Fibroblast of skin of right biceps (primary cell): ENCODE measurements at places on chromosomes 6 and 20.

DNA sequence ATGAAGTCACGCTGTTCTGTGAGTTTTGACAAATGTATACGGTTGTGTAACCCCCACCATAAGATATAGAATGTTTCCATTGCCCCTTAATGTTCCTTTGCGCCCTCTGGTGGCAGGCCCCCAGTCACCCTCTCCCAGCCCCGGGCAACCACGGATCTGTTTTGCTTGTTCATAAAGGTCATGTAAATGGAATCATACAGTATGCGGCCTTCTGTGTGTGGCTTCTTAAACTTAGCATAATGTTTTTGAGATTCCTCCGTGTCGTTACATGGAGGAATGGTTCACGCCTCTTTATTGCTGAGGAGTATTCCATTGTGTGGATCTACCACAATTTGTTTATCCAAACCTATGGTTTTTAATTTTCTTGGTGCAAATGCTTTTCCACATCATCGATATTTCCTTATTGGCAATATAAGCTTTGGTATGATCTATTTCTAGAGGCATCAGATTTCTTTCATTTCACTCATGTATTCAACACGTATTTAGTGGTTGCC lies 28.4 kb downstream of the LYRM2 start:
- DNase-seq: peak; percentile 40

GRCh38 chr6:107764684-107765460 lies 59.2 kb downstream of the SCML4 start:
- DNase-seq: no peak

- DNase-seq: no peak
Observed at GRCh38 chr20:44357555-44358125, 2.1 kb downstream of the HNF4A start.

- no peak for DNase-seq
Observed at GRCh38 chr20:57493091-57493615, 31.8 kb downstream of the CTCFL start.

DNA sequence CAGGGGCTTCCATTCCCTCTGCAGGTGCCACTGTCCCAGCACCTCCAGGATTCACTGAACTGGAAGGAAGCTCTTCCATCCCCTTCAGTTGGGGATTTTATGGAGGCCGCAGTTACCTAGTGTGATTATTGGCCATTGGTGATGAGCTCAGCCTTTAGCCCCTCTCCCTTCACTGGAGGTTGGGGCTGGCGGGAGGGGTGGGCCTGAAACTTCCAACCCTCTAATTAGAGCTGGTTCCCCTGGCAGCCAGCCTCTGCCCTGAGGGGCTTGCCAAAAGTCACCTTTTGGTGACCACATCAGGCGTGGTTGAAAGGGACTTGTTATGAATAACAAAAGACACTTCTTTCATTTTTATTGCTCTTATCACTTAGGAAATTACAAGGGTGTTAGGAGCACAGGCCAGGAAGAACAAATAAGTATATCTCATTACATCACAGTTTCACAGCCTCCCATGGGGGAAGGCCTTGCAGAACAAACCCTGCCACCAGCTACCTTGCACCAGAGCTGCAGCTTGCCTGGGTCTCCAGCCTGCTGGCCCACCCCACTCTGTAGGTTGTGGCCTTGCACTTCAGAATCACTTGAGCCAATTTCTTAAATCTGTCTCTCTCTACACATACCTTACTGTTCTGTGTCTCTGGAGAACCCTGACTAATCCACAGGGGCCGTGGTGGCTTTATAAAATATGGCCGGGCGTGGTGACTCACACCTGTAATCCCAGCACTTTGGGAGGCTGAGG lies 5.0 kb downstream of the PYGB start:
- no peak for DNase-seq

DNA sequence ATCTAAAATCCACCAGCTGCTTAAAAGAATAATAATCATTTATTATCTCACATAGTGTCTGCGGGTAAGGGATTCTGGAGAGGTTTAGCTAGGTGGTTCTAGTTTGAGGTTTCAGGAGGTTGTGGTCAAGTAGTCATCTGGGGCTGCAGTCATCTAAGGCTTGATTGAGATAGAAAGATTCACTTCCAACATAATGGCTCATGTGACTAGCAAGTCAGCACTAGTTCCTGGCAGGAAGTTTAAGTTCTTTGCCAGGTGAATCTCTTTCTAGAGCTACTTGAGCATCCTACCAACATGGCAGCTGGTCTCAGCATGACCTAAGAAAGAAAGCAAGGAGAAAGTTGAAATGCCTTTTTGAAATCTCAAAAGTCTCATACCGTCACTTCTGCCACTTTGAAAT lies 128.8 kb downstream of the EDN1 start:
- no peak for DNase-seq

DNA sequence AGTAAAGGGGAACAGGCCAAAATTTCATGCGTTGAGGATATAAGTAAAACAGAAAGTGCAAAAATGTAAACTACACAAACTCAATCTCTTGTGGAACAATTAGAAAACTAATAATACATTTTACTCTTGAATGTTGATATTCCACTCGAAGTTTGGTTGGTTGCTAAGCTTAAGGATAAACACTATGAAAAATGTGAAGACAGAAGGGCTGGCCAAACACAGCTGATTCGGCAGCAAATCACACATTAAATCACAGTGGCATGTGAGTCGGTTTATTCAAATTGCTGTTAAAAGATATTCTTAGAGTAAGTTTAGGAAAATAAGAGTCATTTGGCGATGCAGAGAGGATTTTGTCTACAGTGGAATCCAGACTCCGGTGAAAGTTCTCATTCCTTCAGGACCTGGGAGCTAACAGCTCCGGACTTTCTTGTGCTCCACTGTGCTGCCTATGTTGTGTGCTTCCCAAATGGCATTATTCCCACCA lies 1.4 kb upstream of the EPM2A start:
- peak; percentile 44 for DNase-seq

DNA sequence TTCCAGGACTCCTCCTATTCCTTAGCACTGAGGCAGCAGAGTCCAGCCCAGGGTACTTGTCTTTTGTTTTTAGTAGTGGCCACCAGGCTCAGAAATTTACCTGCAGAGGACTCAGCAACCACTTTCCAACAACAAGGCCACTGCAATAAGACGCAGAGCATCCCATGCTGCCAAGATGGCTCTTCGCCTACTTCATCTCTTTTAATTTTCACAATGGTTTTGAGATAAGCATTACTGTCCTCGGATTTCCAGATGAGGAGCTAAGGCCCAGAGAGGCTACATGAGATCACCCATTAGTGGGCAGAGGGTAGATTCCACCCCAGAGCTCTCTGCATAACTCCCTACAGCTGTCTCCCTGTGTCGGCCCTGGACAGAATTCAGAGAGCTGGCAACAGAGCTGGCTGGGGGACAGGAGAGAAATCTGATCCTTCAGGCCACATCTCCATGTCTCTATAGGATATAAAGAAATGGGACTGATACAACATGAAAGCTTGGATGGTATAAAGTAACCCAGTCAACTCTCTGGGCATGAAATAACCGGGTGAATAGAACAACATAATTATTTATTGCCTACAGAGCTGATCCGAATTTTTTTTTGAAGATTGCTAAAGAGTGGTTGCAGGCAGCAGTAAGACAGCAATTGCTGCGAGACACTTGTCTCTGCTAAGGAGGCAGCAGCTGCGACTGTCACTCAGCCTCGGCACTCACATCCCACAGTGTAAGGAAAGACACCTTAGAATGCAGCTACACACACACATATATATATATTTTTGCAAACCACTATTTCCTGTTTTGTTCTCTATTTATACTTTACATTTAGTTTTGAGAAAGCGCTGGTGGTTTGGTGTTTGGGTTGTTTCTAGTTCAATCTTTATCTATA lies 37.2 kb downstream of the SCML4 start:
- DNase-seq: no peak

GRCh38 chr6:47351621-47352020 lies 41.9 kb upstream of the TNFRSF21 start:
- DNase-seq: no peak

DNA sequence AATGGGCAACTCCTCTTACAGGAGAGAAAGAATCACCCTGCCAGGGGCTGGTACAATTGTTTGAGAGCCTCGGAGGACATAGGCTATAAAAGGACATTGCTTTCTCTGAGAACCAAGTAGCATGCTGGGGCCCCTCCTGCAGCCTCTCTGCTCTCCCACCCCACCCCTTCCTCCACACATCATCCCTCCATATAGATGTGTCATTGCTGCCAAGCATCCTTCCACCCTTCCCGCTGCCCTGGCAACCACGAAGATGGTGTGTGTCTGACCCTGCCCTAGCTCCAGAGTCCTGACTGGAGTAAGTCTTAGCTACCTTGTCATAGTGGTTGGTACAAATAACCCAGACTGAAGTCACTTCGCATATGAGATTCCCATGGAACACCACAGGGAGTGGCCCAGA lies 129.7 kb downstream of the SNX5 start:
- no peak for DNase-seq

GRCh38 chr20:9344083-9344920 lies 170.1 kb upstream of the LAMP5 start:
- peak; percentile 78 for DNase-seq

DNA sequence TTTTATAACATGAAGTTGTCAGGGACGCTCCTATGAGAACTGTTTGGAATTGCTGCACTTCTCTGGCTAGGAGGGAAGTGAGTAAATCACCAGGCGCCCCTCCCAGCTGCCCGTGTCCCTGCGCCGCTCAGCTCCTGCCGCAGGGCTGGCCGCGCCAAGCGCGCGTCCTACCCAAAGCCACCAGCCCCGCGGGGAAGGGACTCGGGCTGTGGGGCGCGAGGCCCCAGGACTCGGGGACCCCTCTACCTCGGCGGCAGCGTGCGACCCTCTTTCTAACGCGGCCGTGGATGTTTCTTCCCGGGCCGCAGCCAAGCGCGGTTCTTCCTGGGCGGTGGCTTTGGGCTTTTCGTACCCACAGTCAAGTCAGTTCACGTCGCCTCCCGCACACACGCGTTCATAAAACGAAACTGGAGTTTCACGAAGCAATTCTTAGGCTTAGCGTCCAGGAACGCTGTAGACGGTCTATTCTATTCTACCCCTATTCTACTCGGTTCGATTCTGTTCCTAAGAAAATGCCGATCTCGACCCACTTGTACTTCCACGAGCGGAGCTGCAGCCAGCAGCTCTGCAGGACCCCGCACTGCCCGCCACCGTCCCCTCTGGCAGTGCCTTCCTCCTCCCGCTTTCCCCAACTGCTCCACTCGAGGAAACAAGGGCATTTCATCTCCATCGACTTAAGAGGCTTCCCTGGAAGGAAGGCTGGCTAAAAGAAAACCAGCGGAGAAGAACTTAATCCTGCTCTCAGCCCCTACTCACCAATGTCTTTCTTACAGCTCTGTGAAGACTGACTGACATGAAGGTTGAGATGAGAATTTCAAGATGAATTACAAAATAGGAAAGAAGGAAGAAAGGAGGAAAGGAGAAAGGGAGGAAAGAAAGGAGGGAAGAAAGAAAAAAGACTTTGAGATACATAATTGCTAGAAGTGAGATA lies 15.4 kb downstream of the FOXC1 start:
- peak; percentile 48 for DNase-seq

- DNase-seq: peak; percentile 23
Observed at GRCh38 chr6:137112067-137112355, 61.4 kb downstream of the IL22RA2 start.

DNA sequence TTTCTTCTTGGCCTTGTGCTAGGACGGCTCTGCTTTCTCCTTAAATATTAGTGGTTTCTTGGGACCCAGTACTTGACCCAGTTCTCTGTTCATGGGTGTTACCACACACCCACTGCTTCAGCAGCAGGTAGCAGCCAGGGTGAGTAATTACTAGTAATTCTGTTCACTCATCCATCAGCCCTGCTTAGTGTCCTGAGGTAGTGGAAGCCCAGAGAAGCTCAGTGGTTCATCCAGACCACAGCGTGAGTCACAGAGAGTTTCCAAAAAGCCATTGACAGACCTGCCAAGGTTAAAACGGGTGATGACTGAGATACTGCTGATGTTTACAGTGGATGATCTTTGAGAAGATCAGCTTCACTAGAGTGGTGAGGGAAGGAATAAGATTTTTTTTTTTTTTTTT lies 51.7 kb upstream of the HINT3 start:
- peak; percentile 63 for DNase-seq

- DNase-seq: peak; percentile 96
Observed at GRCh38 chr20:48823960-48824498, 3.8 kb downstream of the PREX1 start.

DNA sequence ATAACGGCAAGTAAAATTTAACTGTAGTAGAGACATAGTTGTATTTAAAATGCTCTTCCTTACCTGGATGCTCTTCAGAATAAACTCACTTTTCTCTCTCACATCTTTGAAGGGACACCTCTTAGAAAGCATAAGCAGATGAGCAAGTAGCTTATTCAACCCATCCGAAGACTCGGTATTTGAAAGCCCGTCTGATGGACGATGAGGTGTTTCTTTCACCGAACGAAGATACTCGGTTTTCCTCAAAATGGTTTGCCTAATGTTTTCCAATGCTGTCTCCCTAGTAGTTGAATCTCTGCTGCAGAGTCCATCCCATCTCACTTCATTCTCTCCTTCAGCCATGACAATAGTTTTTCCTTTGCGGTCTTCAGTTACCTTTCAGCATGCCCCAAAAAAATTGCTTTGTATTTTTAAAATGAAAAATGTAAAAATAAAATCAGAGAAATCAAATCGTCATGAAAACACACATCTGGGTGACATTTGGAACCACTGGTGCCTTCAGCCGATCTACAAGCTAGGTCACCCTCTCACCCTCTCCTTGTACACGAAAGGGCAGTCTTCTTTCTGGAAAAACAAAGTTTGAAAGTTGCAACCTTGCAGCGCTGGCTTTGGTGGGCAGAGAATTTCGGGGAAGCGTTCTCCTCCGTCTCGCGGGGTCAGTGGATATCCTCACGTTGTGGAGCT lies 772 bp downstream of the SESN1 start:
- DNase-seq: peak; percentile 15

DNA sequence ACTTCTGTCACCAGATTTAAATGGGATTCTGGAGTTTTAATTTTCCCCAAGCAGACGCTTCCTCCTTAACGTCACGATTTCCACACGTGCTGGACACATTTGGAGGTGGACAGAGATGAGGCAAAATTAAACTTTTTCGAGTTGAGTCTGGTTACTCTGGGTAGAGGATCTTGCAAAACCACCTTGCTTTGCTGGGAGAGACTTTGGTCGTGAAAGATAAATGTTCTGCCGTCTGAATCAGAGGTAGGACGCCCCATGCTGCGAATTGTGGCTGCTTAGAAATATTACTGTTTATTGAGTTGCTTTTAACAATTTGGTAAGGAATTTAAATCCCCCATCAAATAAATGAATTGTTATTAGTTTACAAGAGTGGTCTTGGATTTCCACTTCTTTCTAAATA lies 46.8 kb downstream of the CTCFL start:
- no peak for DNase-seq

- DNase-seq: no peak
Observed at GRCh38 chr6:120320481-120321162, 971.1 kb upstream of the MAN1A1 start.

DNA sequence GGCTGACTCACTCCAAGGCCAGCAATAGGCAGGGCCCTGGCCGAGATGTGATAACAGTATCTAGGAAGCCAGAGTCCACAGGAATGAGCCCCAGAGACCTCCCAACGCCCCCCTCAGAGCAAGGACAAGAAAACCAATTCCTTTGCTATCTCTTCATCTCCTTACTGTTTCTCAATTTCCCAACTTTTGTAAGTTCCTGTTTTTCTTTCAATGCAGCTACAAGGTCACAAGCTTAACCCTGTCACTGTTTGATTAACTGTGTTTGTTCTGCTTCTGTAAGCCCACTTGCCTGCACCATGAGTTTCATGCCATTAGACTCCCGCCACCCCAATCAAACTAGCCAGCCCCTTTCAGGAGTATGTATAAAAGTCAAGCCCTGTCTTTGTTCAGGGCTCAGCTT lies 3.5 kb downstream of the FKBP1C start:
- DNase-seq: no peak

- DNase-seq: no peak
Observed at GRCh38 chr20:53354314-53354713, 239.3 kb downstream of the ZNF217 start.

- DNase-seq: no peak
Observed at GRCh38 chr6:95518630-95519227, 58.6 kb upstream of the MANEA start.
